Hindlimb muscle (tissue), 1 donor: ENCODE measurements at places on chromosomes 16 and 17. TPM values are rescaled to one million over a fixed set of nuclear protein-coding genes. Genes with fewer than 3 reads are reported as not detected.

OTOP3 gene
- not detected for polyA plus RNA-seq

ZNF213 gene
- polyA plus RNA-seq, result 15.5 TPM

CHMP1A gene
- 51.3 TPM for polyA plus RNA-seq

KCNJ2 gene
- polyA plus RNA-seq, result 3.4 TPM

MPV17L gene
- polyA plus RNA-seq, result 4.6 TPM

KRTAP2-1 gene
- not detected for polyA plus RNA-seq

RNF43 gene
- 0.05 TPM for polyA plus RNA-seq

HSD17B2 gene
- polyA plus RNA-seq, result 0.30 TPM

ATAD5 gene
- polyA plus RNA-seq, result 2.7 TPM

OR4D1 gene
- 0.05 TPM for polyA plus RNA-seq

MT1A gene
- polyA plus RNA-seq, result not detected

VKORC1 gene
- polyA plus RNA-seq, result 59.1 TPM

NPIPB4 gene
- polyA plus RNA-seq, result 83.9 TPM

GNAO1 gene
- 1.3 TPM for polyA plus RNA-seq

TAT gene
- polyA plus RNA-seq, result not detected

REXO5 gene
- polyA plus RNA-seq, result 4.3 TPM

DNA sequence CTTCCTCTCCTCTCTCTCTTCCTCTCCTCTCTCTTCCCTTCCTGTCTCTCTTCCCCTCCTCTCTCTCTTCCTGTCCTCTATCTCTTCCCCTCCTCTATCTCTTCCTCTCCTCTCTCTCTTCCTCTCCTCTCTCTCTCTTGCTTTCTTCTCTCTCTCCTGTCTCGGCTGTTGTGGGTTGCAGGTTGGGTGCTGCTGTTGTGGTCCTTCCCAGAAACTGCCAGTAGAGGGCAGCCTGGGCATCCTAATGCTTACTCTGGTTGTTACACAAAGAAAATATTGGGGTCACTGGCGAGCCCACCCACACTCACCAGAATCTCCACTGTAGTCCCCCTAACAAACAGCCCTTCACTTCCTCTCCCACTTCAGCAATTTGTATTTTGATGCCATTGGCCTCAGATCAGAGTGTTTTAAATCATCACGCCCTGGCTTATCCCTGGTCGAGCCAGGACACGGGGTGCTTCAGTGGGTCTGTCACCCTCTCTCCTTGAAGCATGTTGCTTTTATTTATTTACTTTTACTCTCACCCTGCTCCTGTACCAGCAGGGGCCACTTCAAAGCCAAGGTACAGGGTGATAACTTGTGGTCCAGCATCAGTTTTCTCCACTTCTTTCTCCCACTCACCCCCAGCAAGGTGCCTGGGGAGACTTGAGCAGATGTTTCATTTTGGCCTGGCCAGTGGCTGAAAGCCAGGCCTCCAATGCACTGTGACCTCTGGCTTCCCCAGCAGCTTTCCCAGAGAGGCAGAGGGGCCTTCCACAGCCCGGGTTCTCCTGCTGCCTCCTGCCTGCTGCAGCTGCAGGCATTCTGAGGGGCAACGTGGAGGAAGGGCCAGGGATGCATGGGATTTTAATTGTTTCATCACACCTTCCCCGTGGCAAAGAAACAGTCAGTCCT lies 4.7 kb upstream of the MMP15 start:
- peak; percentile 48 for DNase-seq

DNA sequence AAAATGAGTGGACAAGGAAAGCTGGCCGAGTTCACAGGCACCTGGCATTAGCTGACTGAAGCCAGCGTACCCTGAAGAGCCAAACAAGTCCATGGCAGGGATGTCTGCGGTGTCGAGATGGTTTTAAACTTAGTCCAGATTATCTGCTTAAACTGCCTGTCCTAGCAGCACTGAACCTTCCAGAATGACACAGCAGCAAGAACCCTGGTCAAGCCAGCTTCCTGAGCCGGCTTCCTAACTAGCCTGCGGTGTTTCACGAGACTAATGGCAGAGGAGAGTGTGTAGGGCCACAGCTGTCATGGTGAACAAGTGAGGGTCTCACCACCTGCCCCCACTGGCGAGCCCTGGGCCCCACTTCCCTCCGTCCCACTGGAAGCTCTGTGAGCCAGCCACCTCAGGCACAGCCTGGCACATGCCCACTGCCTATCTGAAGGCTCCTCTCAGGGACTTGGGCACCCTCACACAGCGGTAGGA lies 28.8 kb upstream of the MTSS2 start:
- DNase-seq, result no peak

- DNase-seq, result no peak
These were observed 28.8 kb downstream of the IST1 start for GRCh38 chr16:71923941-71924690.

- no peak for DNase-seq
These were observed 45.9 kb downstream of the PITPNM3 start for GRCh38 chr17:6510321-6510977.

- DNase-seq, result no peak
These were observed 39.9 kb downstream of the OTOA start for GRCh38 chr16:21703589-21704174.

GRCh38 chr17:64780096-64781013 lies 118.2 kb upstream of the SMURF2 start:
- DNase-seq, result no peak

- DNase-seq, result peak; percentile 50
These were observed 263.4 kb downstream of the BCAS3 start for GRCh38 chr17:60941028-60941427.

- DNase-seq, result no peak
These were observed 2.6 kb downstream of the ENO3 start for GRCh38 chr17:4953451-4953961.

DNA sequence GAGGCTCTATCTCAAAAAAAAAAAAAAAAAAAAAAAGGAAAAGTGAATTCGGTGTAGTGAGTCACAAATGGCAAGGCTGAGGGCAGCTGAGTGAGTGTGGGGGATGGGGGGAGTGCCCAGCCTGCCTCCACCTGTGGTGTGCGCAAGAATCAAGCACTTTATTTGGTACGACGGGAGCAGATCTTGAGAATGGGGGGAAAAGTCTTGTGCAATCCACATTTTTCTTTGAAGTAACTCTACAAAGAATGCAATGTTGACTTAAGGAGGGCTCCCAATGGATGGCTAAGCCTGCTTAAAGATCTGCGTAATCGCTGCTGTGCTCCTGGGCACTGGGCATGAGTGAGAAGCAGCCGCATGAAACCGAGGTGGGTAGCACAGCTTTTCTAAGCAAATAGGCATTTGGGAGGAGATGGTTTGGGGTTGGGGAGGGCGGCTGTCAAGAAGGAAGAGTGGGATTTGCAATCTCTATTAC lies 28.2 kb downstream of the ATP2C2 start:
- no peak for DNase-seq

DNA sequence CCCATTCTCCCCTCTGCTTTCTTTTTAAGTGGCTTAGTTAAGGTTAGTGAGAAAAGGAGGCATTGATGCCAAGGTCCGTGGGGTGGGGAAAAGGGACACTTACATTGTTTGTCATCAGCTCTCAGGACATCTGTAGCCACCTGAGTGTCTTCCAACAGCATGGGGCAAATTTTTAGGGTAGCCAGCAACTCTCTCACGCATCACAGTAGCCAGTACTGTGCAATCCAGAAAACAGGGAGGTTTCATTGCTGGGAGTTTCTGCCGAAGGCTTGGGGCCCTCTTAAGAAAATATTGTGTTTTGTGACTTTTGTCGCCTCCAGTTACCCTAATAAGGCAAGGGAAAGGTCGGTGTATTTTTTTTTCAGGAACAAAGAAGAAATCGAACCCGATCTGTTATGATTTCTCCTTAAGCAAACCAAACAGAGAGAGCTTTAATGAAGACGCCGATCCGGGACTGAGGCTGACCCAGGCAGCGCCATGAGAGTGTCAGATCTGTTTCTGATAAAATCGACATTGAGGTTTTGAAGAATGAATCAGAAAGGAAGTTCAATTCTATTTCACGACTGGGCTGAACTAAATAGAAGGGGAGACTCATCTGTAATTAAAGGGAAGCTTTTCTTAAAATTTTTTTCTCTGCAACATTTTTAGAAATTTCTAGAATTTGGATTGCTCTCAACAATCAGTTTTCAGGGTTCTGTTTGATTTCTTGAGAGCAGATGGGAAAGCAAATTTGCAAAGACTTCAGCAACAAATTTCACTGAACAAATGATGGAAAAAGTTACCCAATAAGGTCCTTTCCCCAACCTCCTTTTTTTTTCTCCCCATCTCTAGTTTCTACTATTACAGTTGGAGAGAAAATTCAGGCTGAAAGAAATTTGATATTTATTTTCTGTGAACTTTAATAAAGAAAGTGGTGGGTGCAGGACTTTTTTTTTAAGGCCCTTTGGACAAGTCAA lies 144.7 kb upstream of the IRX3 start:
- DNase-seq, result no peak

DNA sequence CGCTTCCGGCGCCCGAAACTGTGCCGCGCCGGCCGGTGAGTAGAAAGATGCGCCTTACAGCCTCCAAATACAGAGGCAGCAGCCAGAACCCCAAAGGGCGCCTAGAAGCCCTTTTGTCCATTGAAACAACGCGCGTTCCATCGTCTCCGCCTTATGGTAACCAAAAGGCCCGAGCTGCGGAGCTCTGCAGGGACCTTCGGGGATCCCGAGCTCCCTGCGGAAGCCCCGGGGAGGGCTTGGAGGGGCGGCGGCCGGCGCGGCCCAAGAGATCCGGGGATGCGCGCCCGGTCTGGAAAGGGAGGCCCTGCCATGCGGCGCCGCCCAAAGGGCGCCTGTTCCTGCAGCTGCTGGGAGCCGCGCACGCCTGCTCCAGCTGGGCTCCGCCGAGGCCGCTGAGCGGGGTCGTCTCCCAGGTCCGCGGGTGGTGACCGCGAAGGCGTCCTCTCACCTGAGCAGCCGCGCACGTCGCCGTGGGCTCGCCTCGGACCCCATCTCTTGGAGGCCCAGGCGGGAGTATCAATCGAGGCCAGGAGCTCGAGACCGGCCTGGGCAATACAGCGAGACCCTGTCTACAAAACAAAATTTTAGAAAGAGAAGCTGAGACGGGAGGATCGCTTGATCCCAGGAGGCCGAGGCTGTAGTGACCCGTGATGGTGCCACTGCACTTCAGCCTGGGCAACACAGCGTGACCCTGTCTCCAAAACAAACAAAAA lies 742 bp upstream of the FBXO31 start:
- peak; percentile 52 for DNase-seq

DNA sequence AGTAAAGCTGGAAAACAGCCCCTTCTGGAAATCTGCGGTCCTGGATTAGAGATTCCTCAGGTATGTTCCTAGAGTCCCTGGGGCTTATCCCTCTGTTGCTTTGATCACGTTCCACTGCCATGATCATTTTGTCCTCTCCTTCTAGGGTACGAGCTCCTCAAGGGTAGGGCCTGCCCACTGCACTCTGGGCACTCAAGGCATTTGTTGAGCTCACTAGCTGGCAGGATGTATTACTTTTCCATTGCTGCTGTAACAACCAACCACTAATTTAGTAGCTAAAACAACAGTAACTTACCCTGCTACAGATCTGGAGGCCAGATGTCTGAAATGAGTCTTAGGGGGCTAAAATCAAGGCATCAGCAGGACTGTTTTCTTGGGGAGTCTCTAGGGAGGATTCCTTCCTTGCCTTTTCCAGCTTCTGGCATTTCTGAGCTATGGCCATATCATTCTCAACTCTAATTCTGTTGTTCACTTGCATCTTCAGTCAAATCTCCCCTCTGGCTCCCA lies 65.7 kb downstream of the ARSG start:
- no peak for DNase-seq

DNA sequence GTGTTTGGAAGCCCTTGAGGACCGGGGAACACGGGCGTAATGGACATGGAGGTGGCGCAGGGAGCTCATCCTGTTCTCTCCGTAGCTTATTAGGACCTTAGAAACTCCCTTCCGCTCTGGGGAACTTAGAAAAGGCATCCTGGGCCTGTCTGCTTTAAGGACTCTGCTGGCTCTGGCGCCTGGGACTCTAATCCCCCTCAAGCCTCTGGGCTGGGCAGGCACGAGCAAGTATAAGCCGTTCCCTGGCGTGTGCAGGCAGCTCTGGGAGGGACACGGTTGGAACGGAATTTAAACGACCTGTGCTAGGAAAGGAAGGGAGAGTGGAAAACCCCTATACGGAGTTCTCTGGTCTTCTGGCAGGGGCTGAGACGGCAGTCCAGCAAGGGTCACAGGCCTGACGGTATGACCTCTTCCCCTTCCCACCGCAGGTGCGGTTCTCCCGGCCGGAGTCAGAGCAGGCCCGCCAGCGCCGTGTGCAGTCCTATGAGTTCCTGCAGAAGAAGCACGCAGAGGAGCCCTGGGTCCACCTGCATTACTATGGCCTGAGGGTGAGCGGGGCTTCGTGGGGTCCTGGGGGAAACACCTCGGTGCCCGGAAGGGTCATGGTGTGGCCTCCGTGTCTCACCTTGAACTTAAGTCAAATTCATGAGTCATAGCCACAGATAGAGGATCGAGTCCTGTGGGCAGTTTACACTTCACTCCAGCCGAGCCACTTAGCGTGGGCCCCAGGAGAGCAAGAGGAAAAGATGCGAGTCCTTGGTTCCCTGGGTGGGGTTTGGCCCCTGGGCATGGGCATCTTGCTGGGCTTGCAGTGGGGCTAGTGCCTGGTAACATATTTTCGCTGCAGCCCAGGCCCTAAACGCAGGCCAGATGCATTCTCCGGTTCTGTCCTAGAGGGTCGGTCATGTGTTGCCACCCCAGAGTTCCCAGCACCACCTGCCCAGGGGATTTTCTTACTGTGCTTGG lies 17.7 kb downstream of the POLR3E start:
- no peak for DNase-seq

DNA sequence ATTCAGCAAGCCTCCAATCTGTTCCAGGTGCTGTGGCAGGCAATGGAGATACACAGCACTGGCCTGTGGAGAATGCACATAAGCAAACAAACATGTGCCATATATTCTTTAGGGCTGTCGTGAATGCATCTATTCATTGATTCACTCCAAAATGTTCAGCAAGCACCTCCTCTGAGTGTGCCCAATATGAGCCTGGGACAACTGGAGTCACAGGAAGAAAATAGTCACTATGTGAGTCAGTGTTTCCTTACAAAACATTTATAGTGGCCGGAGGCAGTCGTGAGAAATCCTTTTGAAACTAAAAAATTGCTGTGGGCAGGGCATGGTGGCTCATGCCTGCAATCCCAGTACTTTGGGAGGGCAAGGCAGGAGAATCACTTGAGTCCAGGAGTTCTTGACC lies 310.1 kb downstream of the CA10 start:
- DNase-seq, result no peak

DNA sequence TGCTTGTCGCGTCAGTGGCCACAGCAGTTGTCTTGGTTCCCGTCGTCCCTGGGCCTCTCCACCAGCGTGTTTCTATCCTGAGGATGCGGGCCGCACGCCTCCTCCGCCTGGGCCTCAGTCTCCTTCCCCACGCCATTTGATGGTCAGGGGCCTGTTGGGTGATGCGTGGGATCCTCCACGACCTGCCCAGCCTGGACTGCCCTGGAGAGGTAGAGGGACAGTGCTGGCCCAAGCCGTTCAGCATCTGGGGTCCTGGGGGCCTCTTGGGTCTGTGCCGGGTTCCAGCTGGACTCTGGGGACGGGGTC lies 20.3 kb downstream of the GSE1 start:
- no peak for DNase-seq
